ENCODE measurements at places on chromosomes 4 and X. TPM values are rescaled to one million over a fixed set of nuclear protein-coding genes. Genes with fewer than 3 reads are reported as not detected.
A peak's percentile ranks its signal among the peaks of the same experiment; 100 is the strongest.

Gene MAMLD1
- total RNA-seq, result 12.3 TPM

Gene EDA2R
- 0.40 TPM for total RNA-seq

Gene RPGR
- 18.9 TPM for total RNA-seq

Gene FAM149A
- 1.5 TPM for total RNA-seq

DNA sequence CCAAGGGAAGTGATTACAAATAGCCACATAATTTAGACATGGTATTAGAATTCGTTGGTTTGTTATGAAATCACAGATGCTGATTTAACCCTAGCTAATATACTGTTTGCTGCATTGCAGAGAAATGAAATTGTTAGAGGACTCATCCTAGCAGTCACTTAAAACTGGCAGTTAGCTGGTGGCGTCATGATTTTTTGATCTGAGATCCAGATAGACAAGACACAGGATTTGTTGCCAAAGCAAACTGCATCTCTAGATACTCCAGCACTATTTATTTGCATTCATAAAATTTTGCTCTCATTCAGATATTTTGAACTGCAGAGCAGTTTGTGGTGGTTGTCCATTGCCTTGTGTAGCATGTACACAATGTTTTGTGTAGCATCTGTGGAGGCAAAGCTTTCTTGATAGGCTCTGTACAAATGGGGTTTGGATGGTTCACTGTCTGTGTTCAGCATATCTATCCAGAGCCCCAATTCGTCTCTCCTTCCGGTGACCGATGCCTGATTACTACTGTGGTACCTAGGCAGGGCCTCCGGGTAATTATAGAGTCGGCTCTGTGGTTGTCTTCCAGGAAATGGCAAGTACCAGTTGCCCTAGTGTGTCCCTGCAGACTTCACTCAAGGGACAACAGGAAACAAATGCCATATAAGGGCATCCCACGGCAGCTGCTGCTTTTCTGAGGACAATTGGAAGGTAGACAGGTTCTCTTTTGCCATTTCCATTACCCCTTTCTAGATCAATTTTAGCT lies 30.1 kb upstream of the SPARCL1 start:
- DNase-seq, result peak; percentile 11

- DNase-seq, result no peak
Observed at GRCh38 chr4:147944249-147944648, 212.4 kb downstream of the ARHGAP10 start.

GRCh38 chrX:150548251-150548650 lies 20.2 kb upstream of the MTM1 start:
- DNase-seq, result no peak

- no peak for DNase-seq
Observed at GRCh38 chr4:2954358-2955185, 8.6 kb downstream of the NOP14 start.

DNA sequence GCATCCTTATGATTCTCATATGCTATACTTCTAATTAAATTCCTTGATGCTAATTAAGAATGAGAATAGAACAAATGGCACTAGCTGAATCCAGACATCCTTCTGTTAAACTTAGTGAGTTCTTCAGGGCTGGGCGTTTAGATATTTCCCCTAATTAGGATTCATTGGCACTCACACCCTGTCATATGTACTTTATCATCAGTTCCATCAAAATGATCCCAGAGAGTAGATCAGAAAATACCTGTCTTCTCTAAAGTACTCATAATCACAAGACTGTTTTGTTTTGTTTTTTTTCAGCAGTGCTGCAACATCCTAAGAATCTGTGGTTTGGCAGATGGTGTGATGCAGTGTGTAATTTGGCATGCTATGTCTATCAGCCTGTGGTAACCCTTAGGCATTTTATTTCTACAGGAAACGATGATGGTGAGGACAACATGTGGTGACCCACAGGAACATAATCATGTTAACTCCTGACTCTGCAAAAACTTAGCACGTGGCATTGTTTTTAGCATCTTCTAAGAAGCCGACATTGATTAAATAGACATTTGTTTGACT lies 2528.4 kb downstream of the ARAP2 start:
- DNase-seq, result peak; percentile 49

DNA sequence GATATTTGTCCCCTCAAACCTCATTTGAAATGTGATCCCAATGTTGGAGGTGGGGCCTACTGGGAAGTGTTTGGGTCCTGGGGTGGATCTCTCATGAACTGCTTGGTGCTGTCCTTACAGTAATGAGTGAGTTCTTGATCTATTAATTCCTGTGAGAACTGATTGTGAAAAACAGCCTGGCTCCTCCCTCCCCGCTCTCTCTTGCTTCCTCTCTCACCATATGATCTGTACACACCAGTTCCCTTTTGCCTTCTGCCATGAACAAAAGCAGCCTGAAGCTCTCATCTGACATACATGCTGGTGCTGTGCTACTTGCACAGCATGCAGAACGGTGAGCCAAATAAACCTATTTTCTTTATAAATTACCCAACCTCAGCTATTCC lies 11.2 kb upstream of the YIPF7 start:
- DNase-seq, result no peak

DNA sequence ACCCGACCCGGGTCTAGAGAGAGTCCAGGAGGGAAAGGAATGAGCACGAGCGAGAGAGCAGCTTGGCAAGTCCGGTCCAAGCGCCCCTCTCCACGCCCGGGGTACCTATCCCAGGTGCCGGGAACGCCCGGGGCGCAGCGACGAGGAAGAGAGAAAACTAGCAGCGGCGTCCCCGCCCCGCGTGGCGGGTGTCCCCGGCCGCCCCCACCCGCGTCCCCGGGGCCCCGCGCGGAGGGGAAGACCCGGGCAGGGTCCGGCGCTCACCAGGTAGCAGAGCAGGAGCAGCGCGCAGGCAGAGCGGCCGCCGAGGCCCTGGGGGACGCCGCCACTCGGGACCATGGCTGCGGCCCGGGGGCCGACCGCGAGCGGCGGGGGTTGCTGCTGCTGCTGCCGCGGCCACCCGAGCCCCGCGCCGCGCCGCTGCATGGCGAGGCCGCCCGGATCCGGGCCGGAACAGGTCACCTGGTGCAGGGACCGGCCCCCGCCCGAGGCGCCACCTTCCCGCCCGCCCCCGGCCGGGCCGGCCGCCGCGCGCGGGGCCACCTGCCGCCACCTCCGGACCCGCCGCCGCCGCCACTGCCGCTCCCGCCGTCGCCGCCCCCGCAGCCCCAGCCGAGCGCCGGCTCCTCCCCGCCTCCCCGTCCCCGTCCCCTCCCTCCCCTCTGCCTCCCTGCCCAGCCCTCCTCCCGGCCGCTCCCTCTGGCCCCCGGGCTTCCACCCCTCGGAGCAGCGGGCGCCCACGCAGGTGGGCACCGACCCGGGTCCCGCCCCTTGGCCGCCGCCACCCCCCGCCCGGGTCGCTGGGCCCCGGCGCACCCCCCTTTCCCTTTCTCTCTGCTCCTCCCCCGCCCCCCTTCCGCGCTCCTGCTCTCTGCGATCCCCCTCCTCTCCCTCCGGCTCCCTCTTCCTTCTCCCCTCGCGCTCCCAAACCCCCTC lies at the start of gene SEL1L3:
SEL1L3 (minus strand) TSS at position 578 of the 936 bp plus-strand sequence; CDS start at position 426, 152 bp downstream.
- peak; percentile 55 for DNase-seq

GRCh38 chr4:55138367-55138766 lies 13.0 kb upstream of the KDR start:
- no peak for DNase-seq
